ENCODE measurements at places on chromosomes 12 and 14. TPM values are rescaled to one million over a fixed set of nuclear protein-coding genes. Genes with fewer than 3 reads are reported as not detected.

The NRL gene
- total RNA-seq, result 0.18 TPM

The APOLD1 gene
- total RNA-seq, result 4.2 TPM

The NGB gene
- not detected for total RNA-seq

The ENDOU gene
- total RNA-seq, result under 0.01 TPM

The ARHGEF25 gene
- 6.3 TPM for total RNA-seq

The SMIM41 gene
- total RNA-seq, result not detected

The SPTB gene
- under 0.01 TPM for total RNA-seq
